T-cell (primary cell): ENCODE measurements at places on chromosomes 7 and 10. TPM values are rescaled to one million over a fixed set of nuclear protein-coding genes. Genes with fewer than 3 reads are reported as not detected.

Gene ITIH5
- total RNA-seq = 0.22 TPM

Gene SPDYE9
- total RNA-seq = not detected

Gene GTF2IRD1
- total RNA-seq = 6.9 TPM

Gene FBXO24
- total RNA-seq = 1.3 TPM

GRCh38 chr7:156969972-156970420 lies 20.5 kb downstream of the NOM1 start:
- no peak for DNase-seq

DNA sequence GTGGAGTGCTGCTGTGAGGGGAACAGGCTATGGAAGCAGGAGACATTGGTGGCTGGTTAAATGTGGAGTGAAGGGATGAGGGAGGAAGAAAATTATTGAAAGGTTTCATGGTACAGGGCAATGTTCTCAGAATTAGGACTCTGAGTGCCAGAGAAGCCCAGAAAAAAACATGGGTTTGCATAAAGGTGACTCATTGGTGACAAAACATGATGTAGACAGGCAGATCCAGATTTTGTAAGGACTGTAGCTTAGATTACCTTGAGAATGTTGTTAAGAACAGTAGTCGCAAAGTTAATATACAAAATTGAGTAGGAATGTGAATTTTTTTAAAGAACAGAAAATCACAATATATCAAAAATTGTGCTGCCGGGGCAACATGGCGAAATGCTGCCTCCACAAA lies 134.9 kb upstream of the ZNF438 start:
- no peak for DNase-seq

DNA sequence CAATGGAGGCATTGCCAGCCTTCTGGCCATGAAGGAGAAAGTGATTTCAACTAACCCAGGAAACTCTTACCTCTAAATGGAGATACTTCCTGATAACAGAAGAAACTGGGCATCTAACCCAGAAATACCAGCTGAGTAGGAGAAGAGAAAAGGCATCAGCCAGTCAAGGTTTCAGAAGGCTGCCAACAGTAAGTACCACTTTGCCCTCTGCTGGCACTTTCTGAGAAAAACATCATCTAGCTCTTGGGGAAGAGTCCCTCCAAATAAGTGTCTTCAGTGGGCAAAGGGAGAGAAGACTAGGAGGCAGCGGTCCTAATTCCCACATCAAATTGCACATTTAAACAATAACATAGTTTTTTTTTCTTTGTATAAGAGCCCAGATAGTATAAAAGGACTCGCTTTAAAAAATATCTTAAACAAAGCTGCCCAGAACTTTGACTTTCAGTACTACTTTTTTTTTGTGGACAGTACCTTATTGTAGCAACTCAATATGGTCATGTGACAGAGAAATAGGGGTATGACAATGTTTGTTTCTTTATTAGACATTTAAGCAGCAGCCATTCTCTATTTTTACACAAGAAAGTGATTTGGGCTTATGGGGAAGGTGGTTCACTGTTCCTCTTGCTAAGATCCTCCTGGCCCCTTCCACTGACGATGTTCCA lies 157.3 kb downstream of the CTTNBP2 start:
- DNase-seq = no peak

- peak; percentile 87 for DNase-seq
Measured at GRCh38 chr10:5775685-5776084, 37.5 kb downstream of the GDI2 start.

DNA sequence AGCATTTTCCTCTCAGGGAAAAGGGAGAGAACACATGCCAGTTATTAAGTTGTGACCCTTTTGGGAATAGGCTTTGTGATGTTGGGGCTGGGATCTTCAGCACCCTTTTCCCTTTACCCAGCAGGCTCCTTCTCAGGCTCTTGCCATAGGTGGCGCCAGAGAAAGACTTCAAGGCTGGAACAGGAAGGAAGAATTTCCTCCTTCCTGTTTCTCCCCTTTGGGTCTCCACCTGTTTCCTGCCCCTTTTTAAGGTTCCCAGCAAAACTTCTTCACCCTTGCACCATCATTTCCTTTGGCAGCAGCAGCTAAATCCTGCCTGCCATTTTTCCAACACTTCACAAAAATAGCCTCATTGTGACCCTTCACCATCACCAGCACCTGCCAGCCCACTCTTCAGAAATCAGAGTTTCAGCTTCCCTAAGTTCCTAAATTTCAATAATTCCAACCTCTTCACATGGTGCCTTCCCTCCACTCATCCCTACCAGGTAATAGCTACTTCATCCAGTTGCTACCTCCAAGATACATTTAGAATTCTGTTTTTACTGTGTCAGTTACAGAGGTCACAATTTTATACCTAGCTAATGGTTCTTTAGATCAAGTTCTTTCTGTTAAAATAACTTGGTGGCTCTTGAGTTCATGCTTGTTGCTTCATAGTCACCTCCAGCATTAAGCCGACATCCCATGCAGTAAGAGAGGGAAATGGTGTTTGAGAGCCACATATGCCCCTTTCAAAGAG lies 22.4 kb upstream of the FOXK1 start:
- DNase-seq = no peak

DNA sequence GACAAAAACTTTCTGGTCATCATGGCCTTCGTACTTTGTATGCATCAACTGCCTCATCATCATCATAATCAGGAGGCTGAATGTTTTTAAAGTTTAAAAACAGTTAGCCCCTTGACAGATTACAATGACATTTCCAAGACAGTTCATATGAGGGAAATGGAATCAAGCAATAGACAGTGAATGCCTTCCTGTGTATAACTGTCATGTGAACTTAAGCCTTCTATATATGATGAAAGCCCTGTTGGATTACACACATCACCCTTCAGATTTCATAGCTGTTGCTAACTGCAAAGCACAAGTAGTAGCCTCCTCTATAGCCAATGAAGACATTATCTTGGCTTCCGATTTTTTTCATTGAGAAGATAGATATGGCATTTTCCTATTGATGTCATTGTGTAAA lies 154.0 kb downstream of the PLXDC2 start:
- no peak for DNase-seq

DNA sequence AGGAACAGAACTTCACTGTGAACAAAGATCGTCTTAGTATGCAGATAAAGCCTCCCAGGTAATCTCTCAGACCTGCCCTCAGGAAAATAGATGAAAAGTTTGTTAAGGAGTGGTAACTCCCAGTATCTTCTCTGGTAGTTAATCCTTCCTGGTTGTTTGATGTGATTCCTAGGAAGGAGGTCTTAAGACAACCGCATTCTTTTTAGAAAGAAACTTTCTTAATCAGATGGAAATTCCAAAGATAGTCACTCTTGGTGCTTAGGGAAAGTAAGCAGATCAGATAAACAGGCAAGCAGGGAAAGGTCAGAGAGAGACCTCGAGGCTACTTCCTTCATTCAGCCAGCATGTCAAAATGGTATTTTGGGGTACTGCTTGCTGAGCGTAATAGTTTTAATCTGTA lies 30.5 kb upstream of the ARMC3 start:
- no peak for DNase-seq

GRCh38 chr10:681670-682318 lies 7.7 kb downstream of the DIP2C start:
- DNase-seq = no peak

DNA sequence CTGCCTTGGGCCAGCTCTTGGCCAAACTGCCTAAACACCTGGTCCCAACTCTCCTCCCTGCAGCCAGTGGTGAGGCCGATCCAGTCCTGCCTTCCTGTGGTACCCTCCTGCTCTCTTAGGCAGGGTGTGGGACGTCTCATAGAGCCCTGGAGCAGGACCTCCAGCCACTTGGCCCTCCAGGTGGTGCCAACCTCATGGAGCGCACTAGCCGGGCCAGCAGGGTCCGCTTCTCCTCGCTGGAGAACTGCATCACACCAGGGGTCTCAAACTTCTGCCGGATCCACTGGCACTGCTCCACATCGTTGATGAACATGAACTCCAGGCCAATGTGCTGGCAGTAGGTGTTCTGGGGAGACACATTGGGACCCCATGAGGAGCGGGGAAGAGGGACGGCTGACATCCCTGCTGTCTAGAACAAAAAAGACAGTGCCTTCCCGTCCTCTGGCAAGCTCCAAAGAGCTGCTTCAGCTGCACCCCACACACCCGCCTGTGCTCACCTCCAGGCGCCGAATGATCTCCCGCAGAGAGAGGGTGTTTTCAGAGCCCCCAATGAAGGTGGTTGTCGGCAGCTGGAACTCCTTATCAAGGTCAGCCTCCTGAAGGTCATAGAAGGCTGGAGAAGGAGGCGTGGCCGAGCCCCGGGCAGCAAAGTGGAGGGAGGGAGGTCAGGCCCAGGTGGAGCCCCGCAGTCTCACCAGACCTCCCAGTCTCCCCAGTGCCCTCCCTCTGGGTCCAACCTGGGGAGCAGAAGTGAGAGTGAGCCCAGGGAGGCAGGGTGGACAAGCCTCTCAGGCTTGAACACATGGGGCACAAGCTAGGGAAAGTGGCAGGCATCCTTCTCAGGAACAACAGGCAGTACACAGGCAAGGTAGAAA lies 10.2 kb downstream of the OGDHL start:
- no peak for DNase-seq

- DNase-seq = no peak
Measured at GRCh38 chr7:95690367-95690947, 81.9 kb upstream of the DYNC1I1 start.
